ENCODE measurements at places on chromosomes 16 and 17.
A peak's percentile ranks its signal among the peaks of the same experiment; 100 is the strongest.

DNA sequence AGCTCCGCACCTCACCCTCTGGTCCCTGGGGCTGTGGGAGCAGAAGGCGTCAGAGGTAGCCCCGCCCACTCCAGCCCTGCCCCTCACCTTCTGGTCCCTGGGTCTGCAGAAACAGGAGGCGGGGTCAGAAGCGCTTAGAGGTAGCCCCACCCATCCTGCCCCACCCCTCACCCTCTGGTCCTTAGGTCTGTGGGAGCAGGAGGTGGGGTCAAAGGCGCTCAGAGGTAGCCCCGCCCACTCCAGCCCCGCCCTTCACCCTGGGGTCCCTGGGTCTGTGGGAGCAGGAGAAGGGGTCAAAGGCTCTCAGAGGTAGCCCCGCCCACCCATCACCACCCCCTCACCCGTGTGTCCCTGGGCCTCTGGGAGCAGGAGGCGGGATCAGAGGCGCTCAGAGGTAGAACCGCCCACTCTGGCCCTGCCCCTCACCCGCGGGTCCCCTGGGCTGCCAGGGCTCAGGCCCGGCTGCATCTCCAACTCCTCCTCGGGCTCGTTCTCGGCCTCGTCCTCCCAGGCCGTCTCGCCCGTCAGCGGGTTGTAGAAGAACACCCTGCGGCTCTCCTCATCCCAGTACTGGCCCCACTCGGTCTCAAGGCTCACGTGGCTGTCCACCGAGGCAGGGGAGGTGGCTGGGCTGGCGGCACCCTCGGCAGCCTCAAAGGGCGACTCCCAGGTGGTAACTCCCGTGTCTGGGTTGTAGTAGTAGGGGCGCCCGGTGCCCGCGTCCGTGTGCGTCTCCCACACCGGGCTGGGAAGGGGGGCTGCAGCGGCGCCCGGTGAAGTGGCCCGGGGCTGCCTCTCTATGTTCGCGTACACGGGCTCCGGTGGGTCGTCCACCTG is 27.2 kb downstream of the ARHGAP27 start:
- DNase-seq = no peak

- no peak for DNase-seq
Observed at GRCh38 chr17:39666601-39667261, 1.5 kb upstream of the PNMT start.

DNA sequence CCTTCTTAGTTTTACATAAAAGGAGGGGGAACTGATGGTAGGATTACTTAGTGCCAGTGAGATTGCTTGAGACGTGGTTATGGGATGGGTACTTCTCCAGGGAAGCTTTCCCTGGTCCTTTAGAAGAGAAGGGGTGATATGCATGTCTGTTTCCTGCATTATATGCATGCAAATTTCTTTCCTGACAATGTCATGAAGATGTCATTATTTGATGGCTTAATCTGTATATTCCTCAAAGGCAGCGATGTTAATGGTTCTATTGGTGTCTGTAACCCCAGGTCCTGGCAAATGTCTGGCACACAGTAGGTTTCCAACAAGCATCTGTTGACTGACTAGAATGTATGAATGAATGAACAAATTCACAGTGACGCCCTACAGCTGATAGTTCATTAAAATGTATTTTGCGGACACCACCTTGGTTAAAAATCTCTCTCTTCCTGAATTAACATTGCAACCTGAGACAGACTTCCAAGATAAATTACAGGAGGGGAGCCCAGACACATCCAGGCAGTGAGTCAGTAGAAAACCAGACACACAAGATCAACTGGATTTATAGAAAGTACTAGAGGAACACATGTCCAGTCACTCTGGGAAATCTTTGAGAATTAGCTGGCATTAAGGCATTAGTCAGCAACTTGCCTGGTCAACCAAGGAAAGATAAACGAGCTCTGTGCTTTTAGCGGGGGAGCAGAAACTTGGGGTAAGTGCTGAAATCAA is 293.4 kb downstream of the XYLT1 start:
- no peak for DNase-seq

- DNase-seq = peak; percentile 36
Observed at GRCh38 chr17:17823433-17824118, 13.2 kb downstream of the SREBF1 start.
